ENCODE measurements at places on chromosomes 4 and X.

DNA sequence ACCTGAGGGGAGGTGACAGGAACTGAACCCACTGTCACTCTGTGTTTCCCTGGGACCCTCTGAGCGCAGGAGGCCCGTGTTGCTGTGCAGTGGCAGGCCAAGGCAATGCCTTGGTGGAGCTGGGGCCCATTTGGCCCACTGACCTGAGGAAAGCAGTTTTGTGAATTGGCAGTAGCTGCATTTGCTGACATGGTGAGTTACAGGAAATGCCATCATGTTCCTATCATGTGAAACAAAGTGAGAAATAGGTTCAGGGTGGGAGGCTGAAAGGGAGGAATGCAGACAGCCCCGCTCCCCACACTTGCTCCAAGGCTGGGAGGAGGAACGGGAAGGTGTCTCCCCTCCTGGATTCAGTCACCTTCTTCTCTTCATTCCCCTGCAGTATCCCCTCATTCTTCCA, 146.1 kb downstream of the PTTG2 start:
- no peak for DNase-seq

DNA sequence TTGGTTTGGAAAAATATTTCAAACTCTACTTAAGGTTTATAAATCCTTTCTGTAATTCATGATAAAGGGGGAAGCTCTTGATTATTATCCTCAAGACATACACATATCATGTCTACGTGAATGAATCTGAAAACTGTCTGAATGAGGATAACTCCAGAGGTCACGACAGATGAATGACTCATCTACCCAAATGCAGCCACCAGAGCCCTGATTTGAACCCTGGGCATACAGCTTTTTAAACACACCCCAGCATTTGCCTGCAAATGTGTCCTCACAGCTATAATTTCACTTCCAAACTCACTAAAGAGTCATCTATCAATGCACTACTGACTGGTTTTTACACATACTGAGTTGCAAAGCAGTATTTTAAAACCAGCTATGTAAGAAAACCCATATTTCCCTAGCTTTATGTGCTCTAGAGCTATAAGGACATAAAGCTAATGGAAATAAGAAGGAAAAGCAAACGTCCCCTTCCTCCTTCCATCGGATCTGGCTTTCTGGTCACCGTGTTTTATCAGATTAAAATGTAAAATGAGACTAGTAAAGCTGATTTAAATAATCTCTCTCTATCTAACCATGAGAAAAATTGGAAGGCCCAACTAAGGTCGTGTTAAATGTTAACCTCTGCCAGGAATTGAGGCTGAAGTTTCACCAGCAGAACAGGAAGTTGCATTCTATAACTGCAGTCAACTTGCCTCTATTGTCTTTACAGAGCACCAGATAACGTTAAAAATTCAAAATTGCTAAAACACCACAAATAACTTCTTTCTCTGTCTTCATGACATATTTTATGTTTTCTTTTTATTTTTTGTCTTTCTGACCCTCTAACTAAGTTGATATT, 63.1 kb upstream of the SPP1 start:
- DNase-seq, result no peak

- DNase-seq, result no peak
These were observed 2.5 kb downstream of the NYX start for GRCh38 chrX:41449615-41450014.

DNA sequence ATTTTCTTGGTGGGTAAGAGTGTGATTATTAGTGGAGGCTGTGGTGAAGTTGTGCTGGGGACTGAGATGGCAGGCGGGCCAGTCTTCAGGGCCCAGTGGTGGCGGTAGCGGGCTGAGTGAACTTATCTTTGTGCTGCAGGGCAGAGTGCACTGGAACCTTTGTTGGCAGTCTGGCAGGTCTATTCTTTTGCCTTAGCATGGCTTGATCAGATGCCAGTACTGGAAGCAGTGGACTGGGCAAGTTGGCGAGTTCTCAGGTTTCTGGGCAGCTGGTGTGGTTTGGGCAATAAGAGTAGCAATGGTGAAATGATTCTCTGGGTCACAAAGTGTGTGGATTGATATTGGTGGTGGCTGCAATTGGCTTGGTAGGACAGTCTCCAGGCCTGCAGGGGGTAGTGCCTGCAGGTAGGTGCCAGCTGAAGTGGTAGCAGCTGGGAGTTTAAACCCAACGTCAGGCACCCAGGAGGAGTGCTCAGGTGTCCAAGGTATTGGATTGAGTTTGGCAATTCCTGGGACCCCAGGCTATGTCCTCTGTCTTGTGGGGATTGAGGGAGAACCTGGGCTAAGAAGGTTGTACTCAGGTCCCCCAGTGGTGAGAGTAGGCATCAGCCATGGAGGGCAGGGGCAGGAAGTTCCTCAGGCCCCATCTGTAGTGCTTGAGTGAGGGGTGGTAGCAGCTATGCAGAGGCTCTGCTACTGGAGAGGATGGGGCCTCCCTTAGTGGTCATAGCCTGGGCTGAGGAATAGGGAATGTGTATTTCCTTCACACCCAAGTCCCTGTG, 34.9 kb upstream of the SLC25A14 start:
- no peak for DNase-seq
